ENCODE measurements at places on chromosomes 7 and 10.

GRCh38 chr10:60573336-60573735 is 183.7 kb upstream of the ANK3 start:
- DNase-seq = peak; percentile 9

- peak; percentile 50 for DNase-seq
These were observed 1203.3 kb upstream of the CELF2 start for GRCh38 chr10:9814285-9814864.

- DNase-seq = no peak
These were observed 64.7 kb upstream of the ECHDC3 start for GRCh38 chr10:11677480-11677879.

DNA sequence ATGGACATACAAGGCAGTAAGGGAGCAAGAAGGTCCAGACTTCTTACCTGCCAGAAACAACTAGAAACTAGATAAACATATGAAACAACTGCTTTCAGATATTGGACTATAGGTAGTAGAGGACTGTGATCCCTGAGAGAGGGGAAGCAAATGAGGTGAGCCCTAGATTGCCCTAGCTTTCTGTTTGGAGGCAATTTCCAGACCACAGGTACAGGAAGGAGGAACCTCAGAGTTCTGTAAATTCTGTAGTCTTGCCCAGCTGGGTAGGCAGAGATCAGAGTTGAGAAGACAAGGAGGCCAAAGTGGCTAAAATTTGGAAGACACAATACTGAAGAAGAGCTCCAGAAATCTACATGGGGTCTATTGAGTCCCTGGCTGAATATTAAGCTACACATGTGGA is 21.0 kb downstream of the CDK6 start:
- no peak for DNase-seq
